ENCODE measurements at places on chromosomes 12 and 14. TPM values are rescaled to one million over a fixed set of nuclear protein-coding genes. Genes with fewer than 3 reads are reported as not detected.

The SLC5A8 gene
- not detected for total RNA-seq

The OTOGL gene
- not detected for total RNA-seq

DNA sequence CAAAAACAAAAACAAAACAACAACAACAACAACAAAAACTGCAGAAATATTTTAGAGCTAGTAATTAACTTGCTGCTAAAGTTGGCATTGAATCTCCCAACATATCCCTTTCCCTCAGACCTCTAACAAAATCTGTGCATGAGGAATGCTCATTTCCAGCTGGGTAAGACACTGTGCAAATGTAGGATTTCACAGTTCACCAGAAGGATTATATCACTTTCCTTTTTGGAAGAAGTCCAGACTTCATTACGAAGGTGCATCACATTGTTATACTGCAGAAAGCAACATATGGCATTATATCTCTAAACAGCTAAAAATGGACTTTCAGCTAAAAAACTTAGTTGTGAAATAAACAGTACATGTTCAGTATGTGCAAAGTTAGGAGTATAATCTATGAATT, 341.8 kb downstream of the FSCB start:
- DNase-seq = no peak

DNA sequence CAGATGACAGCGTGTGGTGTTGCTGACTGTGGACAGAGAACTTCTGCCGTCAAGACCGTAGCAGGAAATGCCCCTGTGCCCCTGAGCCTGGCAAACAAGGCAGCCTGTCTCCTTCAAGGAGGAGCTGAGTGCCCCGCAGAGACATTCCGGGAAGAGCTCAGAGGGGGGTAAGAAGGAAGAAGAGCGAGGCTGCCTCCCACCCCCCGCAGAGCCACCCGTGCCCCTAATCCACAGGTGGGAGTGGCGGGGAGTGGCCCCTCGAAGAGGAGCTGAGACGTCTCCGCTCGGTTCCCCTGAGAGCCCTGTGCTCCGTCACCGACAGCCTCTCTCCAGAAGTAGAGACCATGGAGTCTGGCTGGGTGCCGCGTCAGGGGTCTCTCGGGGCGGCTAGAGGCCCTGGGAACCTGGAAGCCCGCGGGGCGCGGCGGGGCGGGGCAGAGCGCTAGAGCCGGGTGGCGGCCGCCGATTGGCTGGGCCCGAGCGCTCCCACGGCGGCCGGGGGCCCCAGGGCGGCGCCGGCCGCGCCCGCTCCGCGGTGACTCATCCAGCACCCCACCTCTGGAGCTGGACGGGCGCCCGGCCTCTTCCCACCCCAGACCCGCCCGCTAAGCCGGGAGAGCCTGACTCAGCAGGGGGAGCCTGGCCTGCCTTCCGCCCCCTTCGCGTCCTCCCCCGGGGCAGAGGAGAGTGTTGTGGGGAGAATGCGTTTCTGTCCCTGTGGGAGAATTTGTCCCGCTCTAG, 25.2 kb upstream of the KRT78 start:
- DNase-seq = peak; percentile 68

The TSHR gene
- total RNA-seq = not detected

DNA sequence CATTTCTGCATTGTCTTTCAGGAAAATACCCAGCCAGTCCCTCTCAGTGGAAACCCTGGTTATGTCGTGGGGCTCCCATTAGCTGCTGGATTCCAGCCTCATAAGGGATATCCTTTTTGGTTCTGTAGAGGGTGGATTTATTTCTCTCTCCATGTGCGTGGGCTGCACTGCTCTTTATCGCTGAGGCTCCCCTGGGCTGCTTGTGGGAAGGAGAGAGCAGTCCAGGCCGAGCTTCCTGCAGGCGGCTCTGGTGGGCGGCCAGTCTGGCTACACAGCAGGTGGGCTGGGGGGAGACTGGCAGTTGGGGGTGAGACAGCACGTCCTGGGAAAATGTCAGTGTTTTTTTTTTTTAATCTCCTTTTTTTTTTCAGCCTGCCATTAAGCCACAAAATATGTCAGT, 27.6 kb downstream of the TCTN1 start:
- DNase-seq = no peak

DNA sequence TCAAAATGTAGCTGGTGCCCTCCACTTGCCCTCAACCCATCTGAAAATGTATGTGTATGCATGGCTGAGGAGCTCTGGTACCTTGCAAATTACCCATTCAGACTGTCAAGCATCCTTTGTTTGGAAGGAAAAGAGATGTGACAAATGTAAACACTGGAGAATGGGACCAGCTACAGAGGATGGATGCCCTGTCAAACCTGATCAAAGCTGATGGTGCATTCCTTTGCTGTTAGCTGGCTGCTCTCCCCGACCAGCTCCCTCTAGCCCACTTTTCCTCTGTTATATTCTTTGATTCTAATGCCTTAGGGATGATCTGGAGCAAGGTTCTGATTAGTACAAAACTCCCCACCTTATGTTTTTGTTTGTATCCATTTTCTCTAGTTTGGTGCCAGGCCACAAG, 310.3 kb downstream of the C12orf75 start:
- DNase-seq = no peak

- no peak for DNase-seq
These were observed 765.3 kb downstream of the MED13L start for GRCh38 chr12:115511986-115512711.

- peak; percentile 90 for DNase-seq
These were observed 3.0 kb downstream of the EVL start for GRCh38 chr14:100067971-100068959.

The FOXM1 gene
- total RNA-seq = 80.5 TPM

DNA sequence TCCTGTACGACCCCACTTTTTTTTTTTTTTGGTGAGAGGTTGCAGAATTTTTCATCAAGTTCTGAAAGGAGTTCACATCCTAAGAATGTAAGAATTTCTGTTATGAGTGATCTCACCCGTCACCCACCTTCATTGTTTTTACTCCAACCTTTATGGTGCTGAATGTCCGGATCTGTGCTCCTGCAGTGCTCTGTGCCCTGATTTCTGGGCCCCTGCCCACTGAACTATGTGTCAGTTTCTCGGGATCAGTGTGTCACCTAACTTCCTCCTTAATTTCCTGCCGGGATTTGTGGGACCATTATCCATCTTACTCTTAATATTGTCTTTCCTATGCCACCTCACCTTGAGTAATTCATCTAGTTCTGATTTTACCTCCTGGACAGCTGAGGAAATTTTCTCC, 11.6 kb downstream of the RASSF8 start:
- DNase-seq = no peak

DNA sequence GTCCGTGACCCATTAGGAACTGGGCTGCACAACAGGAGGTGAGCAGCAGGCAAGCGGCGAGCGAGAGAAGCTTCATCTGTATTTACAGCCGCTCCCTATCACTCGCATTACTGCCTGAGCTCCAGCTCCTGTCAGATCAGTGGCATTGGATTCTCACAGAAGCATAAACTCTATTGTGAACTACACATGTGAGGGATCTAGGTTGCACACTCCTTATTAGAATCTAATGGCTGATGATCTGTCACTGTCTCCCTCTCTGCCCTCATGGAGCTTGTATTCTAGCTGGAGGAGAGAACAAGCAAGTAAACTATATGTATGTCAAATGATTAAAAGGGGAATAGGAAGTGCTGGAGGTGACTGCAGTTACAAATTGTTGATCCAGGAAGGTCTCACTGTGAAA, 479.1 kb downstream of the EGLN3 start:
- DNase-seq = no peak

The SDR9C7 gene
- not detected for total RNA-seq

The ARMH4 gene
- total RNA-seq = not detected

DNA sequence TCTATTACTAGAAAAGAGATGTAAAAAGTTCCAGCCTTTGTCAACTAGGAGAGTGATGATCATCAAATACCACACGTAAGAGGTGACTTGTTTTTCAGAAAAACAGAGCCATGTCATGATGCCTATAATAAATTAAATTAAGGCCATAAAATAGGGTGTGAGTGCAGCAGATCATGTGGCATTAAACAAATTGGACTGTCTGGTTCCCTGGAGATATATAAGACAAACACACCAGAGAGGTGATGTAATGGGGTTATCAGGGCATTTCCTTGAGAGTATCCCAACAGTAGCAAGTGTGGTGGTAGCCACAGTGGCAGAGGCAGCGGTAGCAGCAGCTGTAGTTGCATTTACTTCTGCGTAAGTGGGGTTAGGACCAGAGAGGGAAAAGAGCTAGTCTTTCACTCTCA, 14.6 kb upstream of the GALNT6 start:
- no peak for DNase-seq

DNA sequence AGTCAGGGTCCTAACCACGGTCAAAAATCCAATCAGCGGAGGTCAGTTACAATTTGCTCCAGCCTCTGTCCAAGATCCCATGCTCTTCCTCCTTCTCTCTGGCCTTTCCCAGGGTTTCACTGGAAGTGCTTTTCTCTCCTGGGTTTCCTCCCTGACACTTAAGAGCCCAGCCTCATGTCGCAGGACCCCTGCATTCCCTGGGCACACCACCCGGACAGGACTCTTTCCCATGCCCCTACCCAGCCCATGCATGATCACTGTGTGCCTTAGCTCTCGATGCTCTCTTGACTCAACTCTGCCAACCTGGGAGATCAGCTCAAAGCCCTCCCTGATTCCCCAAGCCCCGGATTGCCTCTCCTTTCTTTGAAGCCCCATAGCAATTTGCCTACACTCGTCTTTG, 15.5 kb upstream of the TAC3 start:
- no peak for DNase-seq

The C14orf39 gene
- not detected for total RNA-seq

DNA sequence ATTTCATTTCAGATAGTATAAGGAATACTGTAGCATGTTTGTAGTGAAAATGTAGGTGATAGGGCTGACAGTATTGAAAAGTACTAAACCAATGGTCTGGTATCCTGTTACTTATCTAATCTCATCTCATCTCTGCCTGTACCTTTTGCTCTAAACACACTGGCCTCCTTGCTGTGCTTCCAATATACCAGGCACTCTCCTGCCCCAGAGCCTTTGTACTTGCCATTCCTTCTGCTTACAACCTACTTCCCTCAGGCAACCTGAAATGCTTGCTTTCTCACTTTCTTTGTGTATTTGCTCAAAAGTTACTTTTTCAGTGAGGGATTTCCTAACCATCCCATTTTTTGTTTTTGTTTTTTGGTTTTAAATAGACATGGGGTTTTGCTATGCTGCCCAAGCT, 101.9 kb downstream of the PAPLN start:
- no peak for DNase-seq

DNA sequence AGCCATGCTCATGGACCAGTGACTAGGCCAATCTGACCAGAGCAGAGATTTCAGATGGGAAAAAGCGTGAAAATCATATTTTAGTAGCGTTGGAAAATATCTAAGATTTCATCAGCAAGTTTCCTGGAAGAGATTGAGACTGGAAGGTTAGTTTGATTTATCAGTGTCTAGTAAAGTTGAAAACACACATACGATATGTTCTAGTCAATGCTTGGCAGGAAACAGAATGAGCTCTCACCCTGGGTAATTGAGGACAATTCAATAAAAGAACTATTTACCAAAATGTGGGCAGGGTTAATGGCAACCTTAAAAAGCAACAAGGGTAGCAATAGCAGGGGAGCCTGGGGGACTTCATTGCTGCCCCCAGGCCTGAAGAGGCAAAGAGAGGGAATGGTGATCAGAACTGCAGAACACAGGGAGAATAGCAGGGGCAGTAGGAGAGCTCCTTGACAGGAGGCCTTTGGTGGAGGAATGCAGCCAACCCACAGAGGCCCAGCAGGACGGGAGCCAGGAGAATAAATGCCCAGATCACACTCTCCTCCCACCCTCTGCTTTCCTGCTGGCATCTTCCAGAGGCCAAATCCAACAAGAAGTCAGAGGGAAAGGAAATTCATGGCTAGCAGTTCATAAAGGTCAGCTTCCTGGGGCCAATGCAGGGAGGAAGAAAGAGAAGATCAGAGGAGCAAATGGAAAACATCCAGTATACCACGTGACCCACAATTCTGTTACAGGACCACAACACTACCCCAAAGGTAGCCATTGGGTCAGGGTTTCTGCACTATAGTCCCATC, 27.6 kb upstream of the LRP6 start:
- DNase-seq = no peak

The OR10G3 gene
- total RNA-seq = not detected

The MLH3 gene
- 15.5 TPM for total RNA-seq

The CCDC63 gene
- total RNA-seq = not detected

DNA sequence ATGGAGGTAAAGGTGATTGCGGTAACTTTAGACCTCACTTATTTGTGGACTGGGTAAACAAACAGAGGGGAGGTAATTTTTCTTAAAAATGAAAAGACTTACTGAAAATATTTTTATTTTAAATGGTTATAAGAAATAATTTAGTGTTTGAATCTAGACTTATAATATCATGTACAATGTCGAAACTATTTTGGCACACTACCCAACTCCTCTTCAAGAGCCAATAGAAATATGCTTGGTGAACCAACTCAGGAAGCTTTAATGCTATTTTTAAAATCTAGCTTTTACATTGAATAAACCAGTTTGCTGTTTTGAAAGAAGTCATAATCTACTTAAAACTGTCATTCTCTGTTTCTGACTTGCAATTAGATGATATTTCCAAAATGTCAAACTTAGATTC, 175.8 kb upstream of the NPAS3 start:
- DNase-seq = no peak

GRCh38 chr14:57392830-57393229, 2.4 kb downstream of the NAA30 start:
- DNase-seq = no peak

- peak; percentile 72 for DNase-seq
These were observed 1.3 kb downstream of the TRIM9 start for GRCh38 chr14:51093371-51094281.

DNA sequence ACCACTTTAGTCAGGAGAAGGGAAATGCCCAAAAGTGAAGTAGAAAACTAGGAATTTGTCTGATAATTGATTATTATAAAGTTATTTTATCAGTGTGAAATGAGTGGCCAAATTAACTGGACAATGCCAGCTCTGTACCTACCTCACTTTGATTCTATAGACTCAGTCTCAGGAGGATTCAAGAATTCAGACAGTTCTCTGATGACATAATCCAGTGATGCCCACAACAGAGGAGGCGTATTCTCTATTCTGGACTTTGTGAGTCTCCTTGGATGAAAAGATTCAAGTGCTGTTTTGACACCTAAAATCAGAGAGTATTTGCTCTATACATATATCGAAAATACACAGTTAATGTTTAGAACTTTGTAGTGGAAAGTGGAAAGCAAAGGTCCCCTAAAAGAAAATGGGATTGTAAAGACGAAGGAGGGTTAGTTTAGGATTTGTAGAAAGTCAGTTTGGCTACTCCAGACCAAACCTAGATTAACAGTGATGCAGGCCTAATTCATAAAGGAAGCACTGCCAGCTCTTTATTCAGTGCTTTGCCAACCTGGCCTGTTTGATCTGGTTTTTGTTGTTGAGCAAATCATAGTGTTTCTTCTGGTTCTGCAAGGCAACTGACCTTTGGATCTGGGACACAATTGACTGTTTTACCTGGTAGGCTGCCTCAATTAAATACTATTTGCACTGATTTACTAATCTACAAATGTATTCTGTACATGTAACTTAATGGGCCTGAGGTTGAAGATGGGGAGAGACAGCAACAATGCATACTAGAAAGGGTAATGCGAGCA, 67.4 kb downstream of the DAD1 start:
- no peak for DNase-seq

DNA sequence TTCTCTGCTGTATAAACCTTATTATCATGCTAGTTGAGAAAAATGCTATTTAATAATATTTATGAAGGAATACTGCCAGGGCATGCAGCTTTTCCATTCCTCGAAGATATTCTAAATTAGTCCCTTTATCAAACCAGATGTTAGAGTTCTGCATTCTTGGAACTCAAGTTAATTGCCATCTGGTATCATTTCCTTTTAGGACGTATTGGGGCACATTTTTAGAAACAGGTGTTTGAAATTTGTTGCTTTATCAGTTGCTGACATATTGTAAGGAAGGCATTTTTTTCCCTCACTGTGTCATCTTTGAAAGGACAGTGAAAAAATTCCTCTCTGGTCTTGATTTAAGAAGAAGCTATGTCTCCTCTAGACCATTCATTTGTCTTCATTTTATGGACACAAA, 471.2 kb upstream of the PRICKLE1 start:
- no peak for DNase-seq

All from activated naive CD8-positive, alpha-beta T cell treated with anti-CD3 and anti-CD28 coated beads for 36 hours (primary cell).